IPS DF 6.9 (cell line): ENCODE measurements at places on chromosomes 6 and 20.
A peak's percentile ranks its signal among the peaks of the same experiment; 100 is the strongest.

DNA sequence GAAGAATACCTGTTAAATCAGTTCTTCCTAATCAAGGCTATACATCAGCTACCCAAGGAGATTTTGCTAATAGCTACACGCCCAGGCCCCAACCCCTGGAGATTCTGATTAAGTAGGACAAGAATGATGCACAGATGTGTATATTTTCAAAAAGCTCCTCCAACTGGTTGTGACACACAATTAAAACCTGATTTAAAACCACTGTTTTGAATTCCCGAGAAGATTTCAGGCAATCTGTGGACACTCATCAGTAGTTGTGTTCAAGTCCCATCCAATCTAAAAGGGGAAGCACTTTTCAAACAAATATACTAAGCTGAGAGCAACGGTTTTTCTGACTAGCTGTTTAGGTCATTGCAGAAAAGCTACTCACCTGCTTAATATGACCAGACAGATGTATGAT lies 118.9 kb upstream of the NHSL1 start:
- no peak for DNase-seq

- DNase-seq = no peak
These were observed 33.8 kb upstream of the PMEPA1 start for GRCh38 chr20:57743450-57744095.

DNA sequence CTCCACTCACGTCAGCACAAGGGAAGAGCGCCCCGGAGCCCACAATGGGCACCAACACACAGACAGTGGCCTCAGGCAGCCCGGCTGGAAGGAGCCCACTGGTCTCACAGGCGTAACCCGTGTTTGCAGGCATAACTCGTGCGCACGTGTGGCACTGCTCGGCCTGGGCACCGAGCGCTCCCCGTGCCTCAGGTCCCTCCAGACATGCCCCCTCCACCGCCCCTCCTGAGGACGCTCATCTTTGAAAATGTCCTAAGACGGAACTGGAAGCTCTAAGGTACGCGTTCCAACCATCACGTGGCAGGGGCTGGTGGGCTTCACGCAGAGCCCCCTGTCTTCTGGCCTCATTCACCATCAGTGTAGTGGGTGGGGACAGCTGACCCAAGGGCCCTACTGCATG lies 44.6 kb downstream of the SSR1 start:
- no peak for DNase-seq

DNA sequence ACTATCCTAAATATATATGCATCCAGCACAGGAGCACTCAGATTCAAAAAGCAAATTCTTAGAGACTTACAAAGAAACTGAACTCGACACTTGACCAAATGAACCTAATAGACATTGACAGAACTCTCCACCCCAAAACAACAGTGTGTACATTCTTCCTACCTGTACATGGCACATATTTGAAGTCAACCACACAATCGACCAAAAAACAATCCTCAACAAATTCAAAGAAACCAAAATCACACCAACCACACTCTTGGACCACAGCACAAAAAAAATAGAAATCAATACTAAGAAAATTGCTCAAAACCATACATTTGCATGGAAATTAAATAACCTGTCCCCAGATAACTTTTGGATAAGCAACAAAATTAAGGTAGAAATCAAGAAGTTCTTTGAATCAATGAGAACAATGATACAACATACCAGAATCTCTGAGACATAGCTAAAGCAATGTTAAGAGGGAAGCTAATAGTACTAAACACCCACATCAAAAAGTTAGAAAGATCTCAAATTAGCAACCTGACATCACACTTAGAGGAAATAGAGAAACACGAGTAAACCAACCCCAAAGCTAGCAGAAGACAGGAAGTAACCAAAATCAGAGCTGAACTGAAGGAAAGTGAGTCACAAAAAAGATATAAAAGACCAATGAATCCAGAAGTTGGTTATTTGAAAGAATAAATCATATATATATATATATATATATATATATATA lies 12.5 kb upstream of the TREM1 start:
- no peak for DNase-seq

- DNase-seq = no peak
These were observed 71.7 kb downstream of the SNX5 start for GRCh38 chr20:17896771-17897369.

- DNase-seq = peak; percentile 58
These were observed 31.8 kb upstream of the PTPN1 start for GRCh38 chr20:50478162-50478990.

DNA sequence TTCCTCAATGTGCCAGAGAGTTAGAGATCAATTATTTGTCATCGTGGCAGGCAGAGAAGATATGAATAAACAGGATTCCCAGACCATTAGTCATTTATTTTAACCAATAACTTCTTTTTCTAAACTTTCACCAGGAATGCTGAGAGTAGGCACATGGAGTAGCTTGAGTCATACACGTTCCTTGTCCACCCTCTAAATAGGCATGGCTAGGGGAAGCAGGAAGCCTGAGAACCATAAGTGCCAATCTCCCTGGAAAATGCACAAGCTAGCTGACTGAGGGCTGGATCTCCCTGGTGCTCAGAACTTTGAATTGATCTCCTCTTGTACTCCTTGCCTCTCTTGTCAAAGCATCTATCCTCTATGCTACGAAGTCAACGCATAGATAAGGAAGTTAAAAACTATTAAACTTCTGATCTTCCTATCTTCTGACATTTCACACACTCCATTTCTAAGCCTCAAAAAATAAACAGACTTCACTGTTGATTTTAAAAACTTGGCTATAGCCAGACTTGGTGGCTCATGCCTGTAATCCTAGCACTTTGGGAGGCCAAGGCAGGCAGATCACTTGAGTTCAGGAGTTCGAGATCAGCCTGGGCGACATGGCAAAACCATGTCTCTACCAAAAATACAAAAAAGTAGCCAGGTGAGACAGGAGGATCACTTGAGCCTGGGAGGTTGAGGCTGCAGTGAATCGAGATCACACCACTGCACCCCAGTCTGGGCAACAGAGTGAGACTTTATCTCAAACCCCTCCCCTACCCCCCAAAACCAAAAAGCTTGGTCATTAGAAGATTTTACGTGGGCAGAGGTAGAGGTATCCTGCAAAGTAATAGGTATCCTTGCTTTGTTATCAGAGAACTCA lies 11.8 kb downstream of the ADTRP start:
- no peak for DNase-seq

GRCh38 chr6:151993364-151993763 lies 185.9 kb downstream of the ESR1 start:
- no peak for DNase-seq

DNA sequence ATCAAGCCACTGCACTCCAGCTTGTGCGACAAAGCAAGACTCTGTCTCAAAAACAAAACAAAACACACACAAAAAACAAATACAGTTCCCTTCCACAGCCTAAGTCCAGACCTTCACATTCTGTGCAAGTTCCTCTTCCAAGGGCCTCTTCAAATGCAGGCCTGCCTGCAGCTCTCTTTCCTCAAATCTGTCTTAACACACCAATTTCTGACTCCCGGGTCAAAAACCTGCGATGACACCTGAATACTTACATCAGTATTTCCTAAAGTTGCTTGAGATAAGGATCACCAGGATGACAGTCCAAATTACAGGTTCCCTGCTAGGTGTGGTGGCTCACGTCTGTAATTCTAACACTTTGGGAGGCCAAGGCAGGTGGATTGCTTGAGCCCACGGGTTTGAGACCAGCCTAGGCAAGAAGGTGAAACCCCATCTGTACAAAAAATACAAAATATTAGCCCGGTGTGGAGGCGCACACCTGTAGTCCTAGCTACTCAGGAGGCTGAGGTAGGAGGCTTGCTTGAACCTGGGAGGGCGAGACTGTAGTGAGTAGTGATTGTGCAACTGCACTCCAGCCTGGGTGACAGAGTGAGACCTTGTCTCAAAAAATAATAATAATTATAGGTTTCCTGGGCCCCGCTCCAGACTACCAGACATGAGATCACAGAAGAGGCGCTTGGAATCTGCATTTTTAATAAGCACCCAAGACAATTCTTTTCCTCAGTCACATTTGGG lies 8.8 kb upstream of the PARD6B start:
- DNase-seq = no peak

DNA sequence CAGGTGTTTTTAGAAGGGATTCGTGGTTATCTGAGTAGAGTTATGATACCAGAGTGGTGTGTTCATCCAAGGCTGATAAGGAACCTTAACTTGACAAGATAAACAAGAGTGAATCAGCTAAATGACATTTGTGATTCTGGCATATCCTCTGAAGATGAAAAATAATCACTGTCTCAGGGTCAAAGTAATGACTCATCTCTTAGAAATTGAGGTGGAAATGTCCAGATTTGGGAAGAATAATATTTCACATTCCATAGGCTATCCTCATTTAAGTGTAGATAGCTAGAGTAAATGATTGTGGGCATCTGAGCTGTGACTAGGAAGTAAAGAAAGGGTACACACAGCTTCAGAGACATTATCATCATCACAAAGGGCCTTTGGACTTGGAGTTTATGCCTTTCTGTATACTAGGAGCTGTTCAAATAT lies 255.7 kb downstream of the GJA1 start:
- DNase-seq = no peak

DNA sequence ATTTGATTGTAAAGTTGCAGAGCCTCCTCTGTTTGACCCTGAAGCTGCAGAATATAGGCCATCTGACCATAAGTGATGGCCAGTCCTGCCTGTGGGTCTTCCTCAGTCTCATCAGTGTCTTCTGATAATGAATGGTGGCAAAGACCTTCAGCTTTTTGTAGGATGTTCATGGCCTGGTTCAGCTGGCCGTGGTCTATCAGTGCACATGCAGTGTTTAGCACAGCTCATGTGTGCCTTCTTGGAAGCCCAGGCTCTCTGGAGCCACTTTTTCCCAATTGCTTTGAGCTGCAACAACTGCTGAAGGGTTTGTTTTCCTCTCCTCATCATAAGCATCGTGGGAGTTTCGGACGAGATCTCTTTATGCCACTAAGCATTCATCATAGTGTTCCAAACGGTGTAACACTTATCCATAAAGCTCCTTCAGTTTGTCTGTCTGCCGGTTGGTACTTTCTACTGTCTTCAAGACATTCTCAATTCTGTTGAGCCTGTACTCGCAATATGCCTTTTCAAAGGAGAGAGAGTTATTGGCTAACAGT lies 70.1 kb upstream of the TULP4 start:
- no peak for DNase-seq

- no peak for DNase-seq
These were observed 154.9 kb downstream of the FARS2 start for GRCh38 chr6:5416250-5416649.

GRCh38 chr6:24245275-24245674 lies 112.6 kb downstream of the DCDC2 start:
- no peak for DNase-seq

- DNase-seq = peak; percentile 9
These were observed 271.6 kb upstream of the SGK1 start for GRCh38 chr6:134589512-134589911.

GRCh38 chr6:139530561-139530960 lies 156.1 kb upstream of the CITED2 start:
- DNase-seq = no peak

DNA sequence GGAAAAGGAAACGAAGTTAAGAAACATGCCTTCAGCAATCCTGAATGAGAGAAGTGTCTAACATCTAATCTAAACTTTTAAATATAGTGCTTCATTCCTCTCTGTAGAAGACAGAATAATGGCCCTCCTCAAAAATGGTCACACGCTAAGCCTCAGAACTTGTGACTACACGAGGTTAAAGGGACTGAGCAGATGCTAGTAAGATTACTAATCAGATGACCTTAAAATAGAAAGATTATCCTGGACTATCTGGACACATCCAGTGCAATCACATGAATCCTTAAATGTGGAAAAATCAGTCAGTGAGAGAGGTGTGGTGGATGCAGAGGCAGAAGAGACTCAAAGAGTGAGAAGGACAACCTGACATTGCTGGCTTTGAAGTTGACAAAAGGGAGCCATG lies 126.1 kb downstream of the TBX18 start:
- no peak for DNase-seq

GRCh38 chr6:87755708-87756671 lies 54.0 kb upstream of the AKIRIN2 start:
- DNase-seq = no peak

GRCh38 chr20:34558320-34559218 lies at the start of gene MAP1LC3A:
MAP1LC3A (plus strand) TSS chr20:34558718; CDS start chr20:34558869, 151 bp downstream.
- no peak for DNase-seq

DNA sequence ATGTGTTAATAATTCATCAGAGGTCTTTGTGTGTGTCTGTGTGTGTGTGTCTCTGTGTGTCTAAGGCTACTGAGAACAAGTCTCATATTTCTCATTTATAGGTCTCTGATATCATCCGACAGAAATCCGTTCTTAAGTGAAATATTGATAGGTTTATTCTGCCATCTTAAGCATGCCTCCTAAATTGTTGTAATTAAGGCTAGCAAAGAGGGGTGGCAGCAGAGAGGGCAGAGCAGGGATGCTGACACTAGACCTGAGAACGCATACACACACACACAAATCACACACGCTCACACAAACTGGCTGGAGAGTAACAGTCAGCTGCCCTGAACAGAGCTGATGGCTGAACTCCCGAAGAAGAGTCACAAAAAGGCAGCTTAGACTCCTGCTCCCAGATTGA lies 84.9 kb upstream of the LRFN2 start:
- DNase-seq = no peak

DNA sequence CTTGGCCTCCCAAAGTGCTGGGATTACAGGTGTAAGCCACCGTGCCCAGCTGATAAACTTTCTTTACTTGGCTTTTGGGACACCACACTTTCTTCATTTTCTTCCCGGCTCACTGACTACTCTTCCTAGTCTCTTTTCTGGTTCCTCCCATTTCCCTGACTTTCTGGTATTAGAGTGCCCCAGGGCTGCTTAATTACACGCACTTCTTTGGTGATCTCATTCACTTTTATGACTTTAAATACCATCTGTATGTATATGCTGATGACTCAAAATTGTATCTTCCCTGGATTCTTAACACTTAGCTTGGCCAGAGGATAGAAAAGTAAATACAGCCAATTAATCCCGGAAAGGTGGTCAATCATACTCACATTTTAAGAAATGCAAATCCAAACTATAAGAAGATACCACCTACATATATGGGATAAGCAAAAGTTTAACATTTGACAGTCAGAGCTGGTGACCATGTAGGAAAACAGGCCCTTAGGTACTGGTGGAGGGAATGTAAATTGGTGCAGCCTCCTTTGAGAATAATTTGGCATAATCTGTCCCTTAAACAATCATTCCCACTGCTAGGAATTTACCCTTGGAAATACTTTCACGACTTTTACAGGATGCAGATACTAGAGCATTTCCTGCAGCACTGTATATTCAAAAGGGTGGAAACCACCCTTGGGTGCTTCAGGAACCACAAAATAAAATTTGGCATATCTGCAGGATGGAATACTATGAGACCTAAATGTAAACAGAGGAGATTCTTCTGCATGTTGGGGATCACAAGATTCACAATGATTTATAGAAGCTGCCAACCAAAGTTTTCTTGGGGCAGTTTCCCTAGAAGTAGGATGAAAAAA lies 9.4 kb upstream of the NANP start:
- DNase-seq = no peak
